ENCODE measurements at places on chromosomes 4 and X.
A peak's percentile ranks its signal among the peaks of the same experiment; 100 is the strongest.

GRCh38 chrX:133332737-133333136 lies 82.6 kb downstream of the GPC4 start:
- no peak for DNase-seq

GRCh38 chr4:22434895-22435294 lies 81.0 kb downstream of the ADGRA3 start:
- DNase-seq = no peak

GRCh38 chrX:50606300-50606950 lies 135.8 kb upstream of the DGKK start:
- no peak for DNase-seq

DNA sequence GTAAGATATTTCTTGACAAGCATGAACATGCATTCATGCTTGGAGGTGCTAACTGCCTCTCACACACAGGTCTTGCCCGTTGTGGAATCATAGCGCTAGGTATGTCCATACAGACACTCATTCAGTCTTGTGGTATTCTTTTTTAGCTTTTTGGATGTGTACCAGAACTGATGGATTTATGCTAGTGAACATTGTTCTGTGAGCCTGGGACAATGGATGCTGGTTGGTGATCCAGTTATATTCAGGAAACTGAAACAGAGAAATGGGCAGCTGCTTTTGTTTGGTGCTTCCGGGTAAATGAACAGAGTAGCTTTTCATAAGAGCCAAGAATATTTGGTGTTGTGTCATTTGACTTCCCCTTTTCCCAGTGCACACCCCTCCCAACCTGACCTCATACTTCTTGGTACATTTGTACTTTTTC lies 78.9 kb upstream of the SLC4A4 start:
- no peak for DNase-seq

- no peak for DNase-seq
Observed at GRCh38 chr4:185735866-185736400, 76.1 kb downstream of the SORBS2 start.

DNA sequence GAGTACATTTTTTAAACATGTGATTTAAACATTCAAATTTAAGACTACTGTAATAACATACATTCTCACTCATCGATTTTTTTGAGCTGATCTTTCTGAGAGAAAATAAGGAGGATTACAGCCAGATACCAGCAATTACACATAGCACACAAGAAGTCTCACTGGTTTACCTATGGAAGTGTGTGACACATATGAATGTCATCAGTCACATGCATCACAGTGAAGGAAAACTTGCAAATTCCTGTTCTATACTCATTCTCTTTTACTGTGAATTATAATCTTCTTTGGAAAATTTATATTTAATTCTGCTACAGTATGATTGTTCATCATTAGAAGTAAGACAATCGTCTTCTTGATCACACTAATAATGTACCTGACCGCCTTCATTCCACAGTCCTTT lies 21.3 kb upstream of the BMP2K start:
- no peak for DNase-seq

GRCh38 chrX:40005292-40006011 lies 92.3 kb downstream of the BCOR start:
- no peak for DNase-seq

DNA sequence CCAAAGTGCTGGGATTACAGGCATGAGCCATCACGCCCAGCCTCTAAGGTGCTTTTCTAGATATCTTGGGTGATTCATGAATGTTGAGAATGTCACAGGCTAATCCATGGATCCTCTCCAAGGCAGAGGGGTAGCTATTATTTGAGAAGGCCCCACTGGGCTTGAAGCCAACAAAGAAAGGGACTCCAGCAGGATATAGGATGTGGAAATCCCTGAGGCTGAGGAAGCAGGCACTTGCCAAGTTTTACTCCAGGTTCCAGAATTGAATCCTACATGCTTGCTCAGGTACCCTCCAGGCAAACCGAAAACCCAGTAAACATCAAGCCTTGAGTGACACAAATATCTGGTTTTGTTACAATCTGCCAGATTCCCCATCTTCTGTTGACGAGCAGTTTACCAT lies 15.8 kb downstream of the NLGN3 start:
- no peak for DNase-seq

DNA sequence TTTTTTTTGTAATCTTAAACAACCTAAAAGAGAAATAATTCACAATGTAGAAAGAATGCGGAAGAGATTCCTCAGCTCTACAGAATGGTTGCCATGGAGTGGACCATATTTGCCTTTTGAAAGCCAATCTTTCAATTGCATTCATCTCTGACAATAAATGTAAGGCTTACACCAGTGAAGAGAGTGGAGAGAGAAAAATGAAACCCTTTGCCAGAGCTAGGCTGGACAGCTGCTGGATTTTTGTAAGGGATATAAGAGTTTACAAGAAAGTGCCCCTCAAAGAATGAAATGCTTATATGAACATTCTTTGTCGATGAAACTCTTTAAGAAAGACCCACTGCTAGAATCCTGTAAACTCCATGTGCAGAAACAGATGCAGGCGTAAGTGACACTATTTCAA lies 66.0 kb upstream of the FAT1 start:
- no peak for DNase-seq

- no peak for DNase-seq
Observed at GRCh38 chr4:130185123-130185522, 1089.2 kb downstream of the C4orf33 start.

GRCh38 chr4:99215521-99215920 lies 3.5 kb downstream of the ADH6 start:
- no peak for DNase-seq

- DNase-seq = no peak
Observed at GRCh38 chr4:38950159-38950558, 82.0 kb downstream of the TMEM156 start.

DNA sequence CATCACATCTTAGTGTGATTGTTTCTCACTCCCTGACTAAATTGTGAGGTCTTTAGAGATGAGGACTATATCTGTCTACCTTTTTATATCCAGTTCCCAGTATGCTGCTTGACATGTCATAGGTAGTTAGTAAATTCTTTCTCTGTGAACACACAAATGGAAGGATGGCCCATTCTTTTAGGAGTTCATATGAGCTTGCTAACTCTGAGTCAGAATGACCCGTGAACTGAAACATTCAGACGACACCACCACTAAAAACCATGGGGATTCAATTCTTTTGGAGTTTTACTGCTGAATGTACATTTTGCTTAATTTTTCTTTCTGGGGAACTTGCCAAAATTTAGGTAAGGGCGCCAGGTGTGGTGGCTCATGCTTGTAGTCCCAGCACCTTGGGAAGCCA lies 13.9 kb downstream of the OFD1 start:
- no peak for DNase-seq

DNA sequence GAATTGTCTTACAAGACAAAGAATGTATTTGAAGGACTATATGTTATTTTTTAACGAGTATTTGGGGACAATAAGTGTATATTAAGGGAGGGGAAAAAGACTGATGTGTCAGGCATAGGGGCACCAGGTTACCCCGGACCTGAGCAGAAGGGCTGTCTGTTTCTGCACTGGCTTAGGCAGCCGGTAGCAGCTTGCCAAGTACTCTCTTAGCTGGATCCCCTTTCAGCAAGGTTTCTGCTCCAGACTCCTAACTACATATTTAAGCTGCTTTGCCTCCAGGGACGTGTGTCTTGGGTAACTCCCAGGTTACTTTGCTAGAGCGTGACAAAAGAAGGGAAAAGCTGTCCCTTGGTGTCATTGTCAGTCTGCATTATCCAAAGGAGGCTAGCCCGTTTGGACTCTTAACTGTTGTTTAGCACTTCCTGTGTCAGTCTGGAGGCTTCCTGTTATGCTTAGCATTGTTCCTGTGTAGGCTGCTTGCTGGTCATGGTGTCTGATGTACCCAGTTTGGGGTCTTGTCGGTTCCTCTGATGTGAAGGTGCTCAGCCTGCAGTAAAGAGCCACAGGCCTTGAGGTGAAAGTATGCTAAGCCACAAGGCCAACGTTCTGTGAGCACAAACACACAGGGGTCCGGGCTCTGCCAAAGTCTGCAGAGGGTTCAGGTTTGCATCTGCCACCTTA lies 11.6 kb downstream of the CXCR3 start:
- no peak for DNase-seq

- DNase-seq = peak; percentile 15
Observed at GRCh38 chr4:123398066-123398852, 1.7 kb downstream of the SPRY1 start.

- no peak for DNase-seq
Observed at GRCh38 chr4:138639018-138639741, 376.4 kb upstream of the NOCT start.

- DNase-seq = no peak
Observed at GRCh38 chrX:50613846-50614245, 143.2 kb upstream of the DGKK start.

- no peak for DNase-seq
Observed at GRCh38 chr4:109947457-109947856, 34.8 kb downstream of the EGF start.

DNA sequence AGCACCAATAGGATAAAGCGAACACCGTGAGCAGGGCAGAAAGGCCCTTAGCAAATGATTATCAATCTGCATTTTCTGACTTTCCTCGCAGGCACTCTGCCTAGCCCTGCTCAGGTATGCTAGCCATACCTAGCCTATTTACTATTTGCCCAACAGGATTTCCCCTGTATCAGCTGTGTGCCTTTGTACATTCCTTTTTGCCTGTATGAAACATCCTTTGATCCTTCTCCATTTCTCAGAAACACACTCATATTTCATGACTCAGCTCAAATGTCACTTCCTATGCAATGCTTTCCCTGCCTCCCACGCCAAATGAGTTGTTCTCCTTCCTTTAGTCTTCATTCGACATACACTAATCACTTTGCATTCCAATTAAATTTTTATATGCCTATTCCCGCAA lies 37.2 kb downstream of the PCDH7 start:
- DNase-seq = no peak

Data from stimulated activated CD8-positive, alpha-beta memory T cell treated with anti-CD3 and anti-CD28 coated beads, Interleukin-7, amount 100 ng/mL, for 1 hour (primary cell).